ENCODE measurements at places on chromosomes 13 and 19.

- no peak for DNase-seq
Measured at GRCh38 chr13:29284726-29285125, 310.8 kb downstream of the SLC7A1 start.

- no peak for DNase-seq
Measured at GRCh38 chr13:34826432-34826831, 115.6 kb upstream of the NBEA start.

- DNase-seq = no peak
Measured at GRCh38 chr13:24541127-24541475, 28.5 kb upstream of the PARP4 start.

GRCh38 chr19:33755099-33756035, 41.3 kb upstream of the KCTD15 start:
- no peak for DNase-seq

GRCh38 chr13:54607421-54607820, 1578.8 kb downstream of the OLFM4 start:
- DNase-seq = no peak

GRCh38 chr13:112885782-112886268, 83.2 kb upstream of the MCF2L start:
- peak; percentile 87 for DNase-seq

DNA sequence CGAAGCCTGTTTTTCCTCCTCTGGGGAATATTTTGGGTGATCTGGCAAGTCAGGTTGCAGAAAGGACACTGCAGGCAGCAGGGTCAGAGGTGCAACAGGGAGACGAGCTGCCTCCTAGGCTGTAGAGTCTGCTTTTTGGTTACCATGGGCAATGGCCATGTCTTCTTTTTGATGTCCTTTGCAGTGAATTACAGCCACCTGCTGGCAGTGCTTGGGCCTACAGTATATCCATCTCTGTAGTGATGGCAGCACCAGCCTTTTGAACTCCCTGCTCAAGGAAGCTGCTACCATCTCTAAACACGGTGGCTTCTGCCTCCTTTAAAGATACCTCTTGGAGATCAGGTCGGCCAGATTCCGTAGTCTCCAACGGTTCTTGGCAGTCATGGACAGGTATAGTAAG, 73.9 kb downstream of the WTIP start:
- peak; percentile 41 for DNase-seq

DNA sequence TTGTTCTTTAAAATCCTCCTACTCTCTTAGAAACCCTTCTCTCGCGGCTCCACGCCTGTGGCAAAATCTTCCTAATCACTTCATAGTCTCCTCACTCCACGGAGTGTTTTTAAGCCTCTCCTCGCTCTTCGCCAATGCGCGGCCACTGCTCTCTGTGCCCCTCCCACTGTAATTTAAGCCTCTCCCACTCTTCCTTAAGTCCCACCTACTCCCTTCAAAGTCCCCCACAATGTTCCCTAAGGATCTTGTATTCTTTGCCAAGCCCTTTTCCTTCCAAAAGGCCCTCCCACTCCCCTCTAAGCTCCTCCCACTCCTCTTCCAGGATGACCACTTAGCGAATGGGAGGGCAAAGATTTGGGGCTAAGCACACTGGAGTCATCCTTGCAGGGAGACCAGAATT, 1.3 kb downstream of the FIZ1 start:
- no peak for DNase-seq

DNA sequence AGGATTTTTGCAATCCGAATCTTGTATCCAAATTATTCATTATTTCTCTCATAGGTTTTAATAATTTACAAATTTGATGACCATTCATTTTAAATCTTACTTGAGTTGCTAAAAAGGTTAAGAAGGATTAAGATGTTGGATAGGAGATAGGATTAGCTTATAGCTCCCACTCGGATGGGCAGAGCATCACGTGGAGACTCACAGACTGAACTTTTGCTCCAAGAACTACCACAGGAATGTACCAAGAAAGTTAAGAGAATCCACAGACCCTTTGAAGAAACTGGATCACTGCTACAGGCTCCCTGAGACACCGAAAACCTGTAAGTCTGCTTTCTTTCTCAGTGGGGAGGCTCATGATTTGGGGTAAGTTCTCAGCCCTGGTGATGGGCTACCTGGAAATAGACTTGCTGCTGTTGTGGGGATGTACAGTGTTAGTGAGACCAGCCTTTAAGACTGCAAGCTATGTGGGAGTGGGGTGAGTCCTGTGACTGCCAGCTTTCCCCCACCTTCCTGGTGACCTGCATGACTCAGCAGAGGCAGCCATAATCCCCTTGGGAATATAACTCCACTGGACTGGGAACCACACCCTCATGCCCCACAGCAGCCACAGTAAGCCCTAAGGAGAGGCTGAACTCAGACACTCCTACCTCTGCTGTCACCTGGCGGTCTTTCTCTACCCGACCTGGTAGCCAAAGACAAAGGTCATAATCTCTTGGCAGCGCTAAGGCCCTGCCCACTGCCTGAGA, 1458.0 kb downstream of the OLFM4 start:
- DNase-seq = no peak

- peak; percentile 84 for DNase-seq
Measured at GRCh38 chr19:47112166-47112996, 1.2 kb downstream of the ZC3H4 start.

- no peak for DNase-seq
Measured at GRCh38 chr13:35965226-35965927, 165.8 kb downstream of the DCLK1 start.

GRCh38 chr13:101618440-101619187, 166.1 kb downstream of the ITGBL1 start:
- no peak for DNase-seq

GRCh38 chr13:51821606-51822005, 17.6 kb upstream of the DHRS12 start:
- DNase-seq = no peak

DNA sequence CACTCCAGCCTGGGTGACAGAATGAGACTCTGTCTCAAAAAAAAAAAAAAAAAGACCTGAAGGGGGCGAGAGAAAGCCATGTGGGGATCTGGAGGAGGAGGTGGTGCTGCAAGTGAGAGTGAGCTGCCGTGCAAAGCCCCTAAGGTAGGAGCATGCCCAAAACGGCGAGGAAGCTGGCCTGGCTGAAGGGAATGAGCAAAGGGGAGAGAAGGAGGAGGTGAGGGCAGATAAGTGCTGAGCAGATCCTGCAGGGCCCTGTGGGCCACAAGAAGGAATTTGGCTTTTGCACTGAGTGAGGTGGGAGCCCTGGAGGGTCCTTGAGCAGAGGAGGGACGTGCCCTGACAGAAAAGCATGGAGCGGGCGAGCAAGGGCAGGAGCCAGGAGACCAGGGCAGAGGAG, 19.4 kb upstream of the ADGRE5 start:
- peak; percentile 38 for DNase-seq

GRCh38 chr19:52896431-52897137, 851 bp downstream of the ZNF320 start:
- peak; percentile 53 for DNase-seq
